ENCODE measurements at places on chromosomes 12 and 14. TPM values are rescaled to one million over a fixed set of nuclear protein-coding genes. Genes with fewer than 3 reads are reported as not detected.

GRCh38 chr12:50720501-50720900 is 43.4 kb upstream of the ATF1 start:
- no peaks in the 10 kb centered on the region for H3K27me3 ChIP-seq
- H3K4me3 ChIP-seq: no peak overlapping the region
- DNase-seq: no peak
- H3K36me3 ChIP-seq: peaks cover 50% of the 10 kb centered on the region
- H3K4me1 ChIP-seq: no peaks in the 10 kb centered on the region
- H3K27ac ChIP-seq: no peak overlapping the region

DNA sequence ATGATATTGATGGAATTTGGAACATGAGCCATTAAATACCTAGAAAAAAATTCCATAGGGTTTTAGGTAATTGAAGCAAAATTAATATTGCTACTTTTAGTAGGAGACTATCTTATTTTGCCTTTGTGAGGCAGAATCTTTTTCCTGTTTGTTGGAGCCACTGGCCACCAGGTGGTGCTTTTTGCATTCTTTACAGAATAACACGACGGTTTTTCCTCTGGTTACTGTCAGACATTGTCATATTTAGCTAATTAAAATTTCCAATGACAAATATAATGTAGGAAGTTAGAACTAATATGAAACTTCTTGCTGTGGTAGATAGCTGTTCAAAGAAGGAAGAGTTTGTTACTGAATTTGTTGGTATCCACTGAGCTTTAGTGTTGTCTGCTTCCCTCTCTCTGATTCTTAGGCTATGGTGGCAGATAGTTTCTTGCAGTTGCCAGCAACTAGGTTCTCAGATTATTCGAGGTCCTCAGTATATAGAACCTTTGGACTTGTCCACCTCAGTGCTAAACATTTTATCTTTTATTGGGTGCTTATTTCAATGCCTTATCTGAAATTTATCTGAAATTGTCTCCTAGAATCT is 25.7 kb downstream of the RAB21 start:
- H3K27ac ChIP-seq: peak overlapping the region; percentile 40
- H3K4me1 ChIP-seq: peaks cover 1% of the 10 kb centered on the region
- H3K36me3 ChIP-seq: peaks cover 13% of the 10 kb centered on the region
- peak overlapping the region; percentile 19 for H3K4me3 ChIP-seq
- H3K27me3 ChIP-seq: no peaks in the 10 kb centered on the region

DNA sequence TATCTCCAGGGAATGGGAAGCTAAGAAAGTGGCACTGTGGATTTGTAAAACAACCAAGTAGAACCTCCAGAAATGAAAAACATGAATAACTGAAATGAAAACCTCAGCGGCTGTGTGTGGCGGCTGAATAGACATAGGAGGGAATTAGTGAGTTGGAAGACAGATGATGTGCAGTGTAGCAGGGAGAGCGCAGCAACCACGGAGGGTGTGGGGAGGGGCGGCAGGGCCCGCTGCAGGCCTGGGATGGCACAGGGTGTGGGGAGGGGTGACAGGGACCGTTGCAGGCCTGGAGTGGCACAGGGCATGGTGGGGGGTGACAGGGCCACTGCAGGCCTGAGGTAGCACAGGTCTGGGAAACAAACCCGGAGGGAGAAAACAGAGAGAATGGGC is 51.1 kb downstream of the BEGAIN start:
- H3K4me1 ChIP-seq: peaks cover 21% of the 10 kb centered on the region
- H3K4me3 ChIP-seq: no peak overlapping the region
- H3K27ac ChIP-seq: peak overlapping the region; percentile 35
- DNase-seq: peak; percentile 81

Gene GLIPR1L2
- total RNA-seq: 1.2 TPM

GRCh38 chr12:2170376-2170775 is 117.6 kb downstream of the CACNA1C start:
- no peak overlapping the region for H3K27ac ChIP-seq
- peaks cover 28% of the 10 kb centered on the region for H3K36me3 ChIP-seq

DNA sequence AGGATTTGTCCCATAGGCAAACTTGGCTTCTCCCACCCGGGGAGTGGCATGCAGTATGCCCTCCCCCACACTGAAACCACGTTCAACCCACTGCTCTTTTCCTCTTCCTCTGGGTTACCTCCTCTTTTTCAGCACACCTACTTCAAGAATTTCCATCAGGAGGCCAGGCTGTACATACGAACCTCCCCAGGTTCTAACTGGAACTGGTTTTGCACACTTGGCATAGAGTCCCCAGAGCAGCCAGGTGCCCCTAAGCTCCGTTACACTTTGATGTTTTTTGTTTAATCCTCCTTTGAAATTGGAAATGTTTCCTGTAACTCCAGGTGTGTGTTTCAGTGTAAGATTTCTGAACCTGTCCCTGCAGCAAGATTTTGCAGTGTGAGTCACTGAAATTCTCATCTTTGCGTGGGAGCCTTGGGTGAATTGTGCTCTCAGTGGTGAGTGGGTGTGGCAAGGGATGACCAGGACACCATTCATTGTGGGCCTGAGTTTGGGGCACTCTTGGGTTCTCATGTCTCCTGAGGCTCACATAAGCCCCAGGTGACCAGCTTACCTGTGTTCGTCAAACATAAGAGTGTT is 18.2 kb downstream of the CD9 start:
- peaks cover 59% of the 10 kb centered on the region for H3K4me1 ChIP-seq
- no peak overlapping the region for H3K4me3 ChIP-seq
- H3K36me3 ChIP-seq: peaks cover 6% of the 10 kb centered on the region
- no peak for DNase-seq
- H3K27me3 ChIP-seq: no peaks in the 10 kb centered on the region
- peak overlapping the region; percentile 100 for H3K27ac ChIP-seq

GRCh38 chr14:31884776-31885379 is 192.2 kb upstream of the ARHGAP5 start:
- H3K36me3 ChIP-seq: no peaks in the 10 kb centered on the region
- peaks cover 28% of the 10 kb centered on the region for H3K4me1 ChIP-seq
- DNase-seq: no peak
- no peaks in the 10 kb centered on the region for H3K27me3 ChIP-seq
- H3K27ac ChIP-seq: no peak overlapping the region
- H3K4me3 ChIP-seq: no peak overlapping the region

Gene GALNT6
- 0.94 TPM for total RNA-seq

Gene SYCP3
- total RNA-seq: not detected

GRCh38 chr12:116484807-116485206 is 74.4 kb upstream of the MAP1LC3B2 start:
- H3K36me3 ChIP-seq: no peaks in the 10 kb centered on the region
- no peaks in the 10 kb centered on the region for H3K27me3 ChIP-seq
- no peak for DNase-seq
- no peak overlapping the region for H3K4me3 ChIP-seq

GRCh38 chr12:46403719-46404070 is 31.1 kb upstream of the SLC38A2 start:
- H3K27me3 ChIP-seq: no peaks in the 10 kb centered on the region
- no peak for DNase-seq
- H3K4me1 ChIP-seq: peaks cover 62% of the 10 kb centered on the region
- no peak overlapping the region for H3K4me3 ChIP-seq

Gene OR4E2
- total RNA-seq: not detected

Gene FOXM1
- 17.4 TPM for total RNA-seq

DNA sequence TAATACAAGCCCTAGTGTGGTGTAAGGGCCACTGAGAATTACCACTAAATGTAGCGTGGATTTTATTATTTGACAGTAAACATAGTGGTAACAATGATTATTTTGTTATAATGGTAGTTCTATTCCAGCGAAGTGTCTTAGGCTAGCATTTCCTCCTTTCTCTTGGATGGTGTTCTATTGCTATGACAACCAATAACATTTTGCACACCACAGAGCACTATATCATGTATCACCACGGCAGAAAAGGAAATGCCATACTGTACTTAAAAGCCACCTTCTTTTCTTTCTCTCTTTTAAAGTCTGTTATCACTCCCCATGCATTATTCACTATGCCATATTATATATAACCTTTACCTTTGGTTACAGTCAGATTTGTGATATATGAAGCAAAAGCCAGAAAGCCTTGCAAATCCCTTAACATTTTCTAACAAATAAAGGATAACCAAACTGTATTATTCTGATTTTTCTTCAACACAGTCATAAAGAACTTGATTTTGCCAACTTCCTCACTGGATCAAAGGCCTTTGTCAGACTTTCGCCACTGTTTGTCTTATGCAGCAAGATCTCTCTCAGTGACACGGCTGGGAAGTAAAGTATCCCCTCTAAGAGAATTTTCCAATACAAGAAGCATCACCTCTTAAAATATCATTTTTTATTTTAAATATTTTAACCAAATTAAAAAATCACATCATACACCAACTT is 195.8 kb downstream of the FOXN3 start:
- no peak overlapping the region for H3K4me3 ChIP-seq
- no peaks in the 10 kb centered on the region for H3K27me3 ChIP-seq
- H3K4me1 ChIP-seq: peaks cover 19% of the 10 kb centered on the region
- H3K36me3 ChIP-seq: peaks cover 4% of the 10 kb centered on the region
- H3K27ac ChIP-seq: peak overlapping the region; percentile 92

DNA sequence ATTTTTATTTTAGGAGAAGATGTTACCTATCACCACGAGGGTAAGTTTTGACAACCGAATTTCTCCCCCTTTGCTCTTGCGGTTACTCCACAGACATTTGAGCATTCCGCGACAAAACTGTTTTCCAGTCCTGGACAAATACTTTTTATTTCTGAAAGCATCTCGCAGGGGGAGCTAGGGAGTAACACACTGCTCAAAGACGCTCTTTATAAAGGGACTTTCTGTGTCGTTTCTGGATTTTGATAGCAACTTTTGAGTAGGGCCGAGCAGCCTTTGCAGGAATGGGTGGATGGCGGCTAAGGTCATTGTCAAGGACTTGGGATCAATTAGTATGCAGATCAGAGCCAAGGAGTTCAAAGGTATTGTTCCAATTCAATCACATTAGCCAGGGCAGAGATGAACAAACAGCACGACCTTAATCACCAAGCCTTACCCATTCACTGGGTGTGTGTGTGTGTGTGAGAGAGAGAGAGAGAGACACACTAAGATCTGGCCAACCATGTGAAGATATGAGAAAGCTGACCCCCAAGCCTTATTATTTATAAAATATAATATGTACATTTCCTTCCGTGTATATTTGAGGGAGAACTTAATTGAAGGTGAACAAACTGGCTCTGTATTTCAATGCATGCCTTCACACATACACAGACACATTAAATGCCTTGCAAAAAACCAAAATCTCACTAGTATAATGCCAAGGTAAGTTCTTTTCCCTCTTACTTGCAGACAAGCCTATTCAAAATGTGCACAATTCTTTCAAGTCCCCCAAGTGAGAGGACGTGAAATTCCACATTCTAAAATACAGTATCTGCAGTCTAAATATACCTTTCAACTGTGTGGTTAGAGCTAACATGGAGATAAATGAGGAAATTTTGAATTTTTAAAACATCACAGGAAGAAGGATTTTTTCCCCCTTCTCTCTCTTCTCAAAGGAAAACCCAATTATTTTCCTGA is 613.8 kb downstream of the VRK1 start:
- H3K4me1 ChIP-seq: no peaks in the 10 kb centered on the region
- no peaks in the 10 kb centered on the region for H3K36me3 ChIP-seq
- no peak overlapping the region for H3K27ac ChIP-seq
- H3K4me3 ChIP-seq: no peak overlapping the region
- DNase-seq: no peak

DNA sequence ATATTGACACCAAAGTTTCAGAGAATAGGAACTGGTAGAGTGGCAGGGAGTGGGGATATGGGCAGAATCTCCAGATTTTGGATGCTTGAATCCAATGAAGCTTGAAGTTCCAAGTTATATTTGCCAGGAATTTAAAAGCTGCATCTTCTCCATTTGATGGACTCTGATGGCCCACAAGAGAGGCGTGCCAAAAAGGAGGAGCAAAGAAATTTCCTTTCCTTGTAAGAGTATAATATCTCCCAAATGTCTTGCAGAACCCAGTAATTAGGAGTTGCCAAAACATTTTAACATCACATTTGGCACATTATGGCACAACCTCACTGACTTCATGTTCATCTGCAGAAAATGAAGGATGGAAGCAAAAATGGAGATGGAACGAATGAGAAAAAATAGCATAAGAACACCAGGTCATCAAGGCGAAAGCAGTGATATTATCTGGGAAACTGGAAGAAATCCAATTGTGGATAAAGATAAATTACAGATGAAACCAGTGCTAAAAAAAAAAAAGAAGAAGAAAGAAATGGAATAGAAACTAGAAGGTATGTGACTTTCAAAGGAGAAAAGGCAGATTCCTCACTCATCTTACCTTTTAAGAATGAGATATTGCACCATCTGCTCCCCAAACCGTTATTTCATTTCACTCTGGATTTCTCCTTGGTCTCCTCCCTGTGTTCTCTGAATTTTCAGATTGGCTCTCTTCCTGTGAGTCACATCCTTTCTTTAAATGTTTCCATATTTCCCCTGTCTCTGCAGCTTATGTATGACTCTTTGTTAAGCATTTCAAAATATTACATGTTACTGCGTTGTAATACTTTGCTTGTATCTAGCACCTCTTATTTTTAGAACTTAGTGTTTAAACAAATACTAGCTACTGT is 13.5 kb upstream of the FLRT2 start:
- peaks cover 33% of the 10 kb centered on the region for H3K4me1 ChIP-seq
- DNase-seq: no peak
- no peak overlapping the region for H3K4me3 ChIP-seq

Gene TOMM20L
- total RNA-seq: not detected

DNA sequence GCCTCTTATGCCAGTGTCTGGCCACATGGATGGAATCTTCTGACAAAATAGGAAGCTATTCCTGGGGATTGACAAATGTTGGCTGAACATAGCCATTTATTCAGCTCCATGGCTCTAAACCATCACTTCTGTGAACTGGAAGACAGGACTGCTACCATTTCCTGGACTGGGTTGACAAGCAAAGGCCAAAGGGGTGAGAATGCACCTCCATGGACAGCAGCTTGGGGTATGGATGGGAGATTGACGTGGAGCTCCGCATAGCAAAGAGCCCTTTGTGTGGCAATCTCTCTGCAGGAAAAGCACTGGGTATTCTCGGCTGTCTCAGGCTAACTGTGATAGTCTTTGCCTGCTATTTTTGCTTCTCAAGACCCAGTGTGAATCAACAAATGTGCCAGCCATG is 223.0 kb upstream of the EGLN3 start:
- no peak for DNase-seq
- H3K4me1 ChIP-seq: no peaks in the 10 kb centered on the region
- no peaks in the 10 kb centered on the region for H3K36me3 ChIP-seq
- peaks cover 22% of the 10 kb centered on the region for H3K27me3 ChIP-seq

- H3K4me1 ChIP-seq: no peaks in the 10 kb centered on the region
- H3K4me3 ChIP-seq: no peak overlapping the region
- H3K27ac ChIP-seq: no peak overlapping the region
- H3K27me3 ChIP-seq: no peaks in the 10 kb centered on the region
- no peak for DNase-seq
These were observed 39.1 kb downstream of the SLC8A3 start for GRCh38 chr14:70149596-70150165.

DNA sequence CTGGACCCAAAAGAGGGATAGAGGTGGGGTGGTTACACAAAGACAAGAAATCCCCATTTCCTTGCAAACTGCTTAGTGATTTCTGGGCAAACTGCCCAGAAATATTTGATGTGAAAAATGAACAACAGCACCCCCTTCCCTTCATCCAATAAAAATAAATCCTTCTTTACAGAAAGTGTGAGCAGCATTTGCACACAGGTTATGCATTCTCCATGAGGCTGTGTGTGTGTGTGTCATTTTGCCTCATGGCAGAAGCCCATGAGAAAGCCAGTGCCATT is 17.2 kb upstream of the NRXN3 start:
- no peak overlapping the region for H3K27ac ChIP-seq
- H3K36me3 ChIP-seq: no peaks in the 10 kb centered on the region
- no peak overlapping the region for H3K4me3 ChIP-seq

All from osteocyte (in vitro differentiated cells).